Type B pancreatic cell (in vitro differentiated cells): ENCODE measurements at places on chromosomes 7 and 10.
A peak's percentile ranks its signal among the peaks of the same experiment; 100 is the strongest.

DNA sequence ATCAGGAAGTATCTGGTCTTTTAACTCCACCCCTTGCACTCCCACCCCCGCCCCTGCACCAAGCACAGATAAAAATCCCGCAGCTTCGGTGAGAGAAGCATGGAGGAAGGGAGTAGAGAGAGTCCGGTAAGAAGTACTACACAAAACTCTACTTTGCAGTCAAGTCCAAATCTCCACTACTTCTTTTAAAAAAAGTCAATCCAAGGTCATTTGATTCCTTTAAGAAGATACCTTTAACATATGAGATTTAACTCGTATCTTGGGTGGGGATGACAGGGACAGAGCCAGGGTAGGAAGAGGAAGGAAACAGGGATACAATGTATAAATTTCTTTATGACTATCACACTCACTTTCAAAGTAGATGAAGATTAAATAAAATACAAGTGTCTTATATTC, 132.1 kb downstream of the NRBF2 start:
- no peak for DNase-seq

GRCh38 chr7:77746824-77747165, 50.5 kb downstream of the RSBN1L start:
- DNase-seq, result no peak

- DNase-seq, result no peak
Observed at GRCh38 chr7:81604075-81604807, 165.6 kb downstream of the HGF start.

GRCh38 chr10:127117125-127117524, 79.3 kb downstream of the INSYN2A start:
- DNase-seq, result peak; percentile 78

DNA sequence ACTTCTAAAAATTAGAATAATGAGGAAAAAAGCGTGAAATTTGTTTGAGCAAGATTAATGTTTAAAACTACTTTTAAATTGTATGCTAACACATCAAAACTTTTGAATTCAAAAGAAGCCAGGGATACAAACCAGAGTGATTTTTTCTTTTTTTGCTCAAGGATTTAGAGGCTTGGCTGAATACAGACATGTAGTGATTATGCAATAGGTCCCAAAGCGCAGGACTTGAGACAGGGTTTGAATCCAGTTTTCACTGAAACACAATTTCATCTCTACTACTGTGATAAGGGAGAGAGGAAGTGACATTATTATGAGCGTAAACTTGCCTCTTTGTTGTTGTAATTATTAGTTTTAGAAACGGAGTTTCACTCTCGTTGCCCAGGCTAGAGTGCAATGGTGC, 207.3 kb downstream of the ZNF33B start:
- no peak for DNase-seq

DNA sequence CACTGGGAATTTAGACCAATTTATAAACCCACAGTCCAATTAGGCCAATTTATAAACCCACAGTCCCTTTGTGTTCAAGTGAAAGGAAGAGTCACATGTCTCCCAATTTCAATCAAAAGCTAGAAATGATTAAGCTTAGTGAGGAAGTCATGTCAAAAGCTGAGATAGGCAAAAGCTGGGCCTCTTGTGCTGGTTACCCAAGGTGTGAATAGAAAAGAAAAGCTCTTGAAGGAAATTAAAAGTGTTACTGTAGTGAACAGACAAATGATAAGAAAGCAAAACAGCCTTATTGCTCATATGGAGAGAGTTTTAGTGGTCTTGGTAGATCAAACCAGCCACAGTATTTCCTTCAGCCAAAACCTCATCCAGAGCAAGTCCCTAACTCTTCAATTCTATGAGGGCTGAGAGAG, 245.0 kb downstream of the HDAC9 start:
- DNase-seq, result no peak

- no peak for DNase-seq
Observed at GRCh38 chr7:69187824-69188333, 410.4 kb upstream of the AUTS2 start.

DNA sequence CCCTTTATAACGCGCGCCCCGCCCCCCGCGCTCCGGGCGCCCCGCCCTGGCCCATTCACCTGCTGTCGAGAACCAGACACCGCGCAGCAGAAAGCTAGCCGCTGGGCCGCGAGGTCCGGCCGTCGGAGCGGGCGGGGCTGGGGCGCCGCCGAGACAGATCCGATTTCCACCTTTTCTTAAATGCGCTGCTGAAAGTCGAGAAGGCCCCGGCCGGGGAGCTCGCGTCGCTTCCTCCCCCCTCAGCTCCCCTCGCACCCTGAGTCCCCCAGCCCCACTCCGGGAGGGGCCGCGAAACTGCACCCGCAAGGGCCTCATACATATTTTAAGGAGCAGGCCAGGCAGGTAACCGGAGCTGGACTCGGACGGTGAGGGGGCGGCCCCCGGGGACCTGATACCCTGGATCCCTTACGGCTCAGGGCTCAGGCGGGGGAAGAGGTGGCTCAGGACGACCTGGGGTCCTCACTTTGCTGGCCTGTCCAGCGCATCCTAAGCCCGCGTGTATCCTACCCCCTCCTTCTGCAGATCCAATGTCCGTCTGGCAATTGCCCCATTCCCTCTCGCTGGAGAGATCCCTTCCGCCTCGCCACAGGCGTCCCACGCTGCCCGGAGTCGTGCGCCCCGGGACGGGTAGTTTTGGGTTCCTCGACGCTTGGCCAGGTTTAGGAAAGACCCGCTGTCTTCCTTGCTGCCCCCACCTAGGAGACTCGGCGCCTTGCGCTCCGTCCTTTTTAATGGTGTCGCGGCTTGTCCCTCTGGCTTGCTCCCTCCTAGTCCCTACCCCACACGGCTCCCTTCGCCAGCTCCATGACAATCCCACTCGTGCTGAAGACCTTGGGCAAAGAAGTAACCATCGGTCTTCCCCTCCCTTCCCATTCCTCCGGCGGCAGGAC, 170.6 kb downstream of the UBE2H start:
- no peak for DNase-seq

DNA sequence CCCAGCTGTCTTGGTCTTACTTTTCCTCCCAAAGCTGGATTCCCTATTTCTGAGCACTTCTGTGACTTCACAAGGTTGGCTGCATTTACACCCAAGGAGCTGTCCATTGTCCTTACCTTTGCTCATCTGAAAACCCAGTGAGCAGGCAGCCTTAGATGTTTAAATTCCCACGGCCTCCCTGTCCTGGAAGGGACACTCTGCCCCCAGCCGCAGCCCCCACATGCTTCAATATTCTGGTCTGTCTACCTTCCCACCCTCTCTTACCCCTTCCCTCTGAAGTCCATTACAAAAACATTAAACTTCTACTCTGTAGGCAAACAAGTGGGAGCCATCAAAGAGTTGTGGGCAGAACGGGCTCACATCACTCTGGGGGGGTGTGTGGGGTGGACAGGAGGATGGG, 73.8 kb upstream of the EFCAB10 start:
- no peak for DNase-seq

DNA sequence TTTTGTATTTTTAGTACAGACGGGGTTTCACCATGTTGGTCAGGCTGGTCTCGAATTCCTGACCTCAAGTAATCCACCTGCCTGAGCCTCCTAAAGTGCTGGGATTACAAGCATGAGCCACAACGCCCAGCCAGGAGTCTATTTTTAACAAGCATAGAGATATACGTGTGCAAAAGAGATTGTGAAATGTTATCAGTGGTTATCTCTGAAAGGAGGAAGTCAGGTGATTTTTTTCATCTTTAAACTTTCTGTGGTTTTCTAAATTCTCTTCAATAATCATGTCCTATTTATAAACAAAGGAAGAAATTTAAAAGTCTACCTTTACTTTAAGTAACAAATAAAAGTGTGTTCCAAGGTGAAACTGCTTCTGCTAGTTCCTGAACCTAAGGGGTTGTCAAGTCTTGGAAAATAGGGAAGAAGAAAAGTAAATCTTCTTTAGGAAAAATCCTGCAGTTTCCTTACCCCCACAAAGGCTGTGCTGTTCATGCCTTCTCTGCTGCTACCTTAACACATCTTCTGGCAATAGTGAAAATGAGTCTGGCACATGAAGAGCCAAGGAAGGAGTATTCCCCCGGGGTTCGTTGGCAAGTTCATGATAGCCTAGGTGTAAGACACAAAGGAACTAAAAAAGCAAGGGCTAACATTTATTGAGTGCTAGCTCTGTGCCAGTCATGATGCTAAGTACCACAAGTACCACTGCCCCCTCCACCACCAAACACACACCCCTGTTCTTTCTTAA, 51.1 kb downstream of the CYP26A1 start:
- DNase-seq, result peak; percentile 3

DNA sequence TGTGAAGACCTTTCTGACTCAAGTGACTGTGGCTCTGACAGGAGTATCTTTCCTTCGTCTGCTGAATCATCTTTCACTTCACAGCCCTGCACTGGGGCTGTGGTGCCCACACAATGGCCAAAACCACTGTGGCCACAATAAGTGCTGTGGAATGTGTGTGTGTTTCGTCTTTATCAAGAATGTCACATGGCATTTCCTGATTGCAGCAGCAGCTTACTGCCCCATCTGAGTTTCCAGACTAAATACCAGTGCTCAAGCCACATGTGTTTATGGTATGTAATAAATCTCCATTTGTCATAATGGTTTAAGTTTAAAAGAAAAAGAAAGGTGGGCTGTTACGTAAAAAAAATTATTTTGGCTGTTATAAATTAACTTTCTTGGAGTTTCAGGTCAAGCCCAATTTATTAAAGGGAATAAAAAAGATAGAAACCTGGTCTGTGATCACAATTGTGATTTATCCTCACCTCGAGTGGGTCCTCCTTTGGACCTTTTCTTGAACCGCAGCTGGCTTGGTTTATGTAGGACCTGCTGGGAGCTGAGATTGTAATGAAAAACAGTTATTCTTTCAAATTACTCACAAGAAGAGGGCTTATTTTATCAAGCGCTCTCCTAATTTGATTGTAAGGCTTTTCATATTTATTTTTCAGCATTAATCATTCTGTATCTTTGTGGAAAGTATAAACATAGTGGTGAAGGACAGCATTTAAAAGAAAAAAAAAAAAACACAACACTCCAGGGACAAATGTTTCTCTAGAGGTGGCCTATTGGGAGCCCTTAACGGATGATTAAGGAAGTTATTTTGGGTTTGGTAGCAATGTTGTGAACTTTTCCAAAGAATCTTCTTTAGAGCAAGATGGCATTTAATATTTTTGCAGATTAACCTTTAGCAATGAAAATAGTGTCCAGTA, 116.2 kb downstream of the LRMDA start:
- no peak for DNase-seq

DNA sequence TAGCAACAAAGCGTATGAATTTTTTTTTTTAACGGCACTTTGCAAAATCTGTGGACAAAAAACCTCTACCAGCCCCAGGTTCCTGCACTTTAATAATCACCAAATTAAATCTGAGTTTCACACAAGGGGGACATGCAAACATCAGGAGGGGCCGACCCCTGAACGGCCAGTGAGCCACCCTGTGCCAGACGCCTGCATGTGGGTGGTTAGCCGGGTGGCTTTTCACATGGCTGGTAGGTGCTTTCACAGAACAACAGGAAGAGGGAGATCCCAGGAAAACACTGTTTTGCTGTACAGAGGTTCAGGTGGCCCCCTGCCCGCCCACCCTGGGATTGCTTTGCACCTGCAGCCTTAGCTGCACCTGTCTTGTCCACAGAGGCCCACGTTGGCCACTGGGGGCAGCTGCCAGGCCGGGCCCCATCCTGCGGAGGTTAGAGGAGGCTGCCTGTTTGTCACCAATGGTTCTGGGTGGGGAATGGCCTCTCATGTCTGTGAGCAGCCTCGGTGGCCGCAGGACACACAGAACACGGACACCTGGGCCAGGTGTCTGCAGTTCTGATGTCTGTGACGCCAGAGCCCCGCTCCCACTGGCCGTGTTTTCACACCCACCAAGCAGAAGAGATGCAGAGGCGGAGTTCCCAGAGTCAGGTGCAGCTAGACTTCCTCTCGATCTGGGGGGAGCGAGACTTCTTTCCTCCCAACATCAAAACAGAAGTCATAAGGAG, 107.7 kb downstream of the FAM53B start:
- DNase-seq, result no peak

GRCh38 chr7:97174303-97174702, 56.8 kb downstream of the SDHAF3 start:
- DNase-seq, result no peak

DNA sequence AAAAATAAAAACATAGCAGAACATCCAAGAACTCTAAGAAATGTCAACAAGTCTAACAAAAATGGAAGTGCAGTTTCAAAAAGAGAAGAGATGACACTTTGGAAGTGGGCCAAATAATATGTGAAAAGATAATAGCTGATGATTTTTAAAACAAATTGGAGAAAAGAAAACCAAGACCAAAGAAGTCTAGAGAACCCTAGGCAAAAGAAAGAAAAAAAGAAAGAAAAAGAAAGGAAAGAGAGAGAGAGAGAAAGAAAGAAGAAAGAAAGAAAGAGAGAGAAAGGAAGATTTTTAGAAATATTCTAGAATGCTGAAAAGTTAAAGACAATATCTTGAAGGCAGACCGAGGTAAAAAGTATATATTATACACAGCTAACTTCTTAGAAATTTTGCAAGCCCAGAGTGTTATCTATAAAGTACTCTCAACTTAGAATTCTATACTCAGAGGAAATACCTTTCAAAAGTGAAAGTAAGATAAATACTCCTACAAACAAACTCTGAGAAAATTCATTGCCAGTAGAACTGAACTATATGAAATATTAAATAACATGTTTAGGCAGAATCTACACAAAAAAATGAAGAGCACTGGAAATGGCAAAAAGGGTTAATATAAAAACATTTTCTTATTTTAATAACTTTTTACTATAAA, 138.7 kb upstream of the SMIM30 start:
- DNase-seq, result no peak

DNA sequence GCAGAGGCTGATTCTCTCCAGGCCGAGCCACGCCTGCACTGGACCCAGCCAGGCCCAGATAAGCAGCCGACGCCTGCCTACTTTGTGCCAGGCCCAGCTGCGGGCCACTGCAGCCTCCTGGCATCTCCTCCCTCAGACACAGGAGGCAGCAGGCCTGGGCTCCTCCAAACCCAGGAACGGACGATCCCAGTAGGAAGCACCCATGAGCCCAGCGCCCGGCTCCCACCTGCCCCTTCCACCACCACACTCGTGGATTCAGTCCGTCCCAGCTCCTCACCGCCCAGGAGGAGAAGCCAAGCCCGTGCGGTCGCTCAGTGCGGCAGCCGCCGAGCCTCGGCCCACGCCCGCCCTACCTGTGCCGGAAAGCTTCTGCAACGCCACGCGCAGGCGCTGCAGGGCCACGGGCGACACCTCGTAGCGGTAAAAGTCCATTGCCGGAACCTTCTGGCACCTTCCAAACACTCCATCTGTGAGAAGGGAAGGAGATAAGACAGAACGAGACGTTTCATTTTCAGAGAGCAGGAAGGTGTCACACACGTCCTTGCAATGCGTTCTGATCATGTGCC, 271.1 kb downstream of the PTPRN2 start:
- DNase-seq, result no peak

DNA sequence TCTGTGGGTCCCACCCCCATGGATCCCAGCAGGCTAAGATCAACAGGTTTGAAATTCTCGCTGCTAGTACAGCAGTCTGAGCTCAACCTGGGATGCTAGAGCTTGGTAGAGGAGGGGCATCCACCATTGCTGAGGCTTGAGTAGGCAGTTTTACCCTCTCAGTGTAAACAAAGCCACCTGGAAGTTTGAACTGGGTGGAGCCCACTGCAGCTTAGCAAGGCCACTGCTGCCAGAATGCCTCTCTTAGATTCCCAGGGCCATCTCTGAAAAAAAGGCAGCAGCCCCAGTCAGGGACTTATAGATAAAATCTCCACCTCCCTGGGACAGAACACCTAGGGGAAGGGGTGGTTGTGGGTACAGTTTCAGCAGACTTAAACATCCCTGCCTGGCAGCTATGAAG, 190.0 kb upstream of the CACNA2D1 start:
- no peak for DNase-seq
